Myocyte (in vitro differentiated cells): ENCODE measurements at places on chromosomes 1 and 21. TPM values are rescaled to one million over a fixed set of nuclear protein-coding genes. Genes with fewer than 3 reads are reported as not detected.

Gene COL24A1
- 1.3 and 1.7 TPM in 2 replicates for total RNA-seq

Gene EXO1
- total RNA-seq, result 0.21 and 1.3 TPM in 2 replicates

Gene SLC2A5
- total RNA-seq, result 11.1 and 12.6 TPM in 2 replicates

Gene CELA2A
- total RNA-seq, result 0.57 TPM in 1 of 2 replicates, not detected in the other

Gene EVA1C
- 1.0 and 1.9 TPM in 2 replicates for total RNA-seq
